T1000 (cell line): ENCODE measurements at places on chromosomes 16 and 17.

- no peak for DNase-seq
These were observed 110.1 kb downstream of the ADAMTS18 start for GRCh38 chr16:77324729-77325128.

DNA sequence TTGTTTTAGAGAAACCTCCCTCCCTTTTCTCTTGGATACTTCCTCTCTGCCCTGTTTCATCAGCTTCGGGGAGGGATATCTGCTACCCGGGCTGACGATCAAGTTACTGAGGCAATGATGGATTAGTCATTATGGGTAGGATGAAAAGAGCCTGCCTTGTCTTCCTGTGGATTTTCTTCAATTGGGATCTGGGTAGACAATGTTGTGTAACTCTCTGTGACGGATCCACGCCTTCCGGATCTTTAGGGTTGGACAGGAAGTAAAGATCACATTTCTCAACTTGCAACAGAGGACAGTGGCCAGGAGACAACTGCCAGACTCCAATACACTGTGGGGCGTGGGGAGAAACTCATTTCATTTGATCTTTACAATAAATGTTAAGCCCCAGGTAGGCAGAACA is 11.3 kb upstream of the CHST6 start:
- no peak for DNase-seq

DNA sequence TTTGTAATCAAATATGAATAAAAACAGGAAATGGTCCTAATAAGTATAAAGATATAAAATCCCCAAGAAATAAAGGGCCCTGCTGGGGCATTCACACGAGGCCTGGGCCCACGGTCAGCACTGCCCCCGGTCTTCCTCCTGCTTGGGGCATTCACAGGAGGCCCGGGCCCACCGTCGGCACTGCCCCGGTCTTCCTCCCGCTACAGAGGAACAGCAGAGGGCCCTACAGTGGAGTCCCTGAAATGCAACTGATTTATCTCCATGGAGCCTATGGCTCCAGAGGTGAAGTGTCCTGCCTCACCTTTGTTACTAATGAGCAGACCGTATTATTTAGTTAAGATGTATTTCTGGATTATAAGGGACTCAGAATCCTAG is 46.5 kb downstream of the MAP1LC3B start:
- no peak for DNase-seq

DNA sequence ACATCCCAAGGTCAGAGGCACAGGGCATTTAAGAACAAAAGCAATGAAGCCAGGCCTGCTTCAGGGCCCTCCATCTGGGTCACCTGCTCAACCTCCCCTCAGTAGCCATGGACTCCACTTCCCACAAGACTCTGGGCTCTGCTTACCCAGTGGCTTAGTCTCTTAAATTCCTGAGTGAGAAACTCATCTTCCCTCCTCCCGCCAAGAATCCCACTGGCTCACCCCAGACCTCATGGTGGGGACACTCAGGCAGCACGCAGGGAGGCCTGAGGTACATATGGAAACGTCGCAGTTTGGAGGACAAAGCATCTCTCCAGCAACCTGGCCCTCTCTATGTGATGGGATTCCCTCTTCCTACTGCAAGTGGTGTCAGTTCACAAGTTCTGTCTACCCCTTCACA is 326.7 kb upstream of the CDH5 start:
- no peak for DNase-seq

DNA sequence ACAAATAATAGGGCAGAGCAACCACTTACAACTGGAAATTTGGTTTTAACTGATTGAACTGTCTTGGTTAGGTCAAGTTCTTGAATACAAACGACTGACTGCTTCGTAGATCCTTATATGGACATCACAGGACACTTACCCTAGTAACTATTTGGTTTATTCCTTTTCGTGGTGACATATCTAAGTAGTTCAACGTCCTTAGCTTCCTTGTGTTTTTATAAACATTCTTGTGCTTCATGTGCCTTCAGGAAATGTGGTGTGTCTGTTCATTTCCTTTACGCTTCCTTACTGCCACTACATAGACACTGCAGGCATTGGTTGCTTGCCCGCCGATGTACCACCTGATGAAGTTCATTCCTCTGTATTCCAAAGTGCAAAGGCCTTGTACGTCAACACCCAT is 59.3 kb downstream of the USP10 start:
- DNase-seq: no peak

DNA sequence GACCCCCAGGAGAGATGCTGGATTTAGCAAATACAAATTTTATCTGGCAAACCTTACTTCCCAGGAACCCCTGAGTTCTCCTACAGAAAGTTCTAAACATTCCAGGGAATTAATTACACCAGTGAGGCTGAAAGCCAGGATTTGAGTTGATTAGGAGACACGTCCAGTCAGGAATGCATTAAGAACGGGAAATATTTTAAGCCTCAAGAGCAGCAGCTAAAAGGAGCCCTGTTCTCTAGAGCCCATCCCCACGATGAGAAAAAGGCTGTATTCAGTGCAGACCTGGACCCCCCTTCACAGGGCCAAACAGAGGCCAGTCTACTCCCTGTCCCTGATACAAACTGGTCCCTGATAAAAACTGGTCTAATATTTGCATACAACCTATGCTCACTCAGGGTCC is 55.0 kb downstream of the VAT1L start:
- DNase-seq: no peak

DNA sequence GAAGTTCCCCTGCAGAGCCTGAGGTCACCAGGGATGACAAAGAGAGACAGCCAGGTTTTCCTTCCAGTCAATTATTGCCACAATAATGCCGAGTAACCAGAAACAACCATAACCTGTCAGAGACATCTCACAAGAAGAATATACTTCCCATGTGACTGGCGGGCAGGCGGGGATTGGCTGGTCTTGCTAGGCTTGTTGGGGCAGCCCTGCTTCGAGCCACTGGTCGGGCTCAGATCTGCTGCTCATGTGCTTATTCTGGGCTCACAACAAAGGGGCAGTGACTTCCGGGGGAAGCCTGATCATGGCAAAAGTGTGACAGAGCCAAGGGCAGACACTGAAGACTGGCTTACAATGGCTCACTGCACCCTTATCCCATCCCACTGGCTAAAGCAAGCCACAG is 48.1 kb upstream of the IRX6 start:
- no peak for DNase-seq
